Suprapubic skin (tissue), 4 donors: ENCODE measurements at places on chromosomes 3 and 15.

- no peak overlapping the region for H3K4me3 ChIP-seq
- peaks cover 21% of the 10 kb centered on the region for H3K4me1 ChIP-seq
- no peak for DNase-seq
- peaks cover 7% of the 10 kb centered on the region for H3K36me3 ChIP-seq
- H3K27me3 ChIP-seq: no peaks in the 10 kb centered on the region
Observed at GRCh38 chr3:16411441-16411840, 102.1 kb downstream of the RFTN1 start.

- no peak for DNase-seq
- no peaks in the 10 kb centered on the region for H3K27me3 ChIP-seq
- no peaks in the 10 kb centered on the region for H3K4me1 ChIP-seq
- no peak overlapping the region for H3K4me3 ChIP-seq
- no peak overlapping the region for H3K27ac ChIP-seq
Observed at GRCh38 chr3:142356818-142357217, 91.0 kb downstream of the XRN1 start.

DNA sequence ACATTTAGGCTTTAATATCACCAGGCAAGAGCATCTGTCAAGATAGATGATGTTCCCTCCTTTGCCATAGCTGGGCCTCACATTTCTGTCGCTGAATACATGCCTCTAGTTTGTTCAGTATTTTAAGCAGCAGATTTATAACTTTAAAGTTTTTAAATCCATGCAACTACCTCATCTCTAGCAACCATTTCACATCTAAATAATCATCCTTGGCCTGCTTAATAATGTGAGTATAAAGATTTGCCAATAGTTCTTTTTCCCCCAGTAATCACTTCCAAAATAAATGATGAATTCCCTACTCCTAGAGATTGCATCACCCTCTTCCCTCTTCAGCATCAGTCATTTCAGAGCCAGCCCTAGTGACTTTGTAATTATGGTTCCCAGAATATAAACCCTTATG is 36.2 kb upstream of the FILIP1L start:
- H3K27me3 ChIP-seq: no peaks in the 10 kb centered on the region
- peaks cover 12% of the 10 kb centered on the region for H3K4me1 ChIP-seq
- H3K4me3 ChIP-seq: no peak overlapping the region
- no peak for DNase-seq
- H3K36me3 ChIP-seq: peaks cover 4% of the 10 kb centered on the region
- H3K27ac ChIP-seq: peak overlapping the region; percentile 51

GRCh38 chr3:108322352-108322751 is 26.0 kb downstream of the HHLA2 start:
- H3K4me3 ChIP-seq: no peak overlapping the region
- no peak overlapping the region for H3K27ac ChIP-seq
- H3K27me3 ChIP-seq: no peaks in the 10 kb centered on the region
- H3K36me3 ChIP-seq: no peaks in the 10 kb centered on the region
- no peak for DNase-seq
- H3K4me1 ChIP-seq: peaks cover 11% of the 10 kb centered on the region

- peaks cover 3% of the 10 kb centered on the region for H3K27me3 ChIP-seq
- DNase-seq: peak; percentile 80
- H3K36me3 ChIP-seq: no peaks in the 10 kb centered on the region
- H3K4me3 ChIP-seq: peak within 1 kb of the TSS; percentile 62
Observed at GRCh38 chr3:196639483-196640296, at the start of gene NRROS. TSS of gene NRROS (plus strand) at chr3:196639694. CDS start at chr3:196654540, 14,846 bp downstream.

GRCh38 chr3:161672478-161672877 is 175.9 kb downstream of the OTOL1 start:
- H3K36me3 ChIP-seq: no peaks in the 10 kb centered on the region
- H3K4me3 ChIP-seq: no peak overlapping the region
- H3K27ac ChIP-seq: no peak overlapping the region
- H3K27me3 ChIP-seq: no peaks in the 10 kb centered on the region

- DNase-seq: no peak
- peaks cover 65% of the 10 kb centered on the region for H3K4me1 ChIP-seq
- no peak overlapping the region for H3K27ac ChIP-seq
Observed at GRCh38 chr3:177146646-177147045, 50.6 kb downstream of the TBL1XR1 start.

DNA sequence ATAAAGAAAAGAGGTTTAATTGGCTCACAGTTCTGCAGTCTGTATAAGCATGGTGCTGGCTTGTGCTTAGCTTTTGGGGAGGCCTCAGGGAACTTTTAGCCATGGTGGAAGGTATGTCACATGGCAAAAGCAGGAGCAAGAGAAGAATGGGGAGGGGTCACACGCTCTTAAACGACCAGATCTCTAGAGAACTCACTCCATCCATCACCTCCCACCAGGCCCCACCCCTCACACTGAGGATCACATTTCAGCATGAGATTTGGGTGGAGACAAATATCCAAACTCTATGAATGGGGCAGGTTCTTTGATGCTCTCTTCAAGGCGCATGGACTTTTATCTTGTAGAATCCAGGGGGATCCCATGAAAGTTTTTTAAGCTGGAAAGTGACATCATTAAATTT is 75.7 kb downstream of the ITPR1 start:
- H3K36me3 ChIP-seq: no peaks in the 10 kb centered on the region
- no peaks in the 10 kb centered on the region for H3K27me3 ChIP-seq
- no peaks in the 10 kb centered on the region for H3K4me1 ChIP-seq
- no peak overlapping the region for H3K4me3 ChIP-seq
- no peak for DNase-seq

DNA sequence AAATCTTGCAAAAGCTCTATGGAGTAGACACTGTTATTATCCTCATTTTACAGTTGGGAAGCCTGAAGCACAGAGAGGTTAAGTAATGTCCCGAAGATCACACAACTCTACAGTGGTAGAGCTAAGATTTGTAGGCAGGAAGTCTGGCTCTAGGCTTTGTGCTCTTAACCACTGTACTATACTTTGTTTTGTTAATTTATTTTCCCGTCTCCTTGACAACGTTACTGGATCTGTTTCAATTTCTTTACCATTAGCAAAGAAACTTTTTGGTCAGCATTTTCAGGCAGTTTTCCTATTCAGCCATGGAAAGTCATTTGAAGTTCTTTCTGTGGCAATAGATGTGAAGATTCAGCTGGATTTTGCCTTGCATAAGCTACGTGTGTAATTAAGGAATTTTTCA is 51.7 kb downstream of the OTOL1 start:
- no peaks in the 10 kb centered on the region for H3K4me1 ChIP-seq
- H3K27me3 ChIP-seq: no peaks in the 10 kb centered on the region
- no peaks in the 10 kb centered on the region for H3K36me3 ChIP-seq
- H3K4me3 ChIP-seq: no peak overlapping the region
- DNase-seq: no peak

DNA sequence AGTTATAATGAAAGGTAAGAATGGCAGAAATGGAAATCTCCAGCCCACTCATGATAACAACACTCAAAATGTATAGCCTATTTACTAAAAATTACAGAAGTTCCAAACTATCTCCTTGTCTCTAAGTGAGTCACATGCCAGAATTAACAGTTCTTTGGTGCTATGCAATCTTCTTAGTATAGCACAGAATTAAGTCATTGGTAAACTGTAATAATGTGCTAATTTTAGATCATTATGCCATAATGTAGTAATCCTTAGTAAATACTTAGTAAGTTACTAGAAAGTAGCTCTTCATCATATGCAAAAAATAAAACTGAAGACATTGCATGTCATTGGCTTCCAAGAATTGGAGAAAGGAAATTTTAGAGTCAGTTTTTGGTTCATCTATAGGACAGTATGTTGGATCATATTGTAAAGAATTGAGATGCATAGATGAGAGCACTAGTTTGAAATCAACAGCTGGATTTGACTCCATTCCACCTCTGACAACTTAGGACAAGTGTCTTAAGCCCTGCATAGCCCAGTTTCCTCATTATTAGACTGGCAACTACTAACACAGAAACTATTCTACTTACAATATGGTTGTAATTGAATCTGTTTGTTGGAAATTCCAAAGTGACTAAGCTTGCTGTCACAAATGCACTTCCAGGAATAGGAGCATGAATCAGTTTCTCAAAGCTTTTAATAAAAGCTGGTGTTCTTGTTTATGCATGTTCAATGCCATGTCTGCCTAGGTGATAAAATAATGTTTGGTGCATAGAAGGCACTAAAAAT is 40.1 kb upstream of the CD47 start:
- H3K36me3 ChIP-seq: no peaks in the 10 kb centered on the region
- peaks cover 32% of the 10 kb centered on the region for H3K4me1 ChIP-seq
- H3K27ac ChIP-seq: no peak overlapping the region
- H3K27me3 ChIP-seq: no peaks in the 10 kb centered on the region
- DNase-seq: no peak
- no peak overlapping the region for H3K4me3 ChIP-seq

GRCh38 chr3:30964612-30965011 is 70.2 kb upstream of the GADL1 start:
- DNase-seq: no peak
- H3K36me3 ChIP-seq: no peaks in the 10 kb centered on the region
- no peak overlapping the region for H3K4me3 ChIP-seq
- H3K27ac ChIP-seq: no peak overlapping the region
- no peaks in the 10 kb centered on the region for H3K27me3 ChIP-seq

- H3K4me1 ChIP-seq: no peaks in the 10 kb centered on the region
- no peak overlapping the region for H3K4me3 ChIP-seq
- no peaks in the 10 kb centered on the region for H3K27me3 ChIP-seq
- no peak overlapping the region for H3K27ac ChIP-seq
- no peak for DNase-seq
Observed at GRCh38 chr15:85044251-85044853, 62.7 kb downstream of the PDE8A start.

DNA sequence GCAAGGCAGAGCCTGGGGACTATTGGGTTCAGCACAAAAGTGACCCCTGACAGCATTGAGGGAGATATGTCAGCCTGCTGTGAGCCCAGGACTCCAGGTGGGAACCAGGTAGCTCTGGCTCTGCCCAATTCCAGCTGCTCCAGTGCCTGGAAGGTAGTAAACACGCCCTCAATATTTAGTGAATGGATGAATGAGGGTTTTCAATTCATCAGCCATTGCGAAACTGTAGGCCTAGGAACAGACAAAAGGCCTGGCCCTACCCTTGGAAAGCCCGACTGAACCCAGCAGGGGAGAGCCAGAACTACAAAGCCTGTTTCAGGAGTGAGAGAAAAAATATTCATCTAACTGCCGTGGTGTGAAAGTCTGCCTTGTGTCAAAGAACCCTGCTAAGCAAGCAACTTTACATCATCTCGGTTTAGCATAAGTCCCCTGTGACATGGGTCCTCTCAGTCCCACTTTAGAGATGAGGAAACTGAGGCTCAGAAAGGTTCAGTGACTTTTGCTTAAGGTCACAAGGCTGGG is 8.1 kb upstream of the CSK start:
- H3K36me3 ChIP-seq: no peaks in the 10 kb centered on the region
- no peak for DNase-seq
- no peak overlapping the region for H3K4me3 ChIP-seq
- peaks cover 38% of the 10 kb centered on the region for H3K4me1 ChIP-seq

- no peaks in the 10 kb centered on the region for H3K36me3 ChIP-seq
- peaks cover 10% of the 10 kb centered on the region for H3K27me3 ChIP-seq
- DNase-seq: no peak
- peaks cover 4% of the 10 kb centered on the region for H3K4me1 ChIP-seq
- peak overlapping the region; percentile 37 for H3K4me3 ChIP-seq
Observed at GRCh38 chr3:169241991-169242707, 421.4 kb downstream of the MECOM start.

DNA sequence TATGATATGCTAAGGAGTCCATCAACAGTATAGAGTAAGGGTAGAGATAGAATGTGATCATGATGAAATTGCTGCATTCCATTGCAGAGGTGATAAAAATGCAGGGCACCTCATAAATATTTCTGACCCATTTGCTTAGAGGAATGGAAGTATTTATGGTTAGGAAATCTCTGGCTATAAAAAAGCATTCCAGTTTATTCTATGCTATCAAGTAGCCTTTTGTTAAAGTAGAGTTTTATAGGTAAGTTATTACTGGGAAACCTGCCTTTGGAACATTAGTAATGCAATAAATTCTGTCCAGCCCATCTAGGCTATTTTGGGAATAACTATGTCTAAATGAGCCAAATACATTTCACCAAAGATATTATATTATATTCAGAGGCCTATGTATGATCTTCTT is 19.8 kb upstream of the STRIT1 start:
- H3K4me3 ChIP-seq: no peak overlapping the region
- no peaks in the 10 kb centered on the region for H3K4me1 ChIP-seq
- H3K27ac ChIP-seq: no peak overlapping the region
- no peak for DNase-seq

DNA sequence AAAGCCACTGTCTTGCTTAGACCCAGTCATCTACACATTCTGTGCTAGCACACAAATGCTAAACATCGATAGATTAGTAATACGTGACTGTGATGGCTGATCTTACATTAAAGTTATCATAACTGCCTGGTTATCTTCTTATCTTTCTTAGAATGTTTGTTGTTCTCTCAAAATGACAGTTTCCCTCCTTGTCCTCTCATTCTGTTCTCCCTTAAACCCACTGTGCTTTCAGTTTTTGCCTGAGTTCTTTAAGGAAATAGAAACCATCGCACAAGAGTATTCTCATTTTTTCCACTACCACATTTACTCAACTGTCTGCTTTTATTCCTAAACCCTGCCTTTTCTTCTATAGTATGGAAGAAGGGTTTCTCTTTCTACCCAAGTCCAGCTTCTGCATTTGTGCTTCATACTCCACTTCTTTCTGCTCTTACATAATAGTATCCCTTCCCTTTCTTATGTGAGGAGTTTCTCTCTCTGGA is 17.1 kb downstream of the STX19 start:
- H3K36me3 ChIP-seq: peaks cover 5% of the 10 kb centered on the region
- H3K27me3 ChIP-seq: no peaks in the 10 kb centered on the region
- H3K4me1 ChIP-seq: no peaks in the 10 kb centered on the region
- no peak for DNase-seq
- no peak overlapping the region for H3K27ac ChIP-seq

DNA sequence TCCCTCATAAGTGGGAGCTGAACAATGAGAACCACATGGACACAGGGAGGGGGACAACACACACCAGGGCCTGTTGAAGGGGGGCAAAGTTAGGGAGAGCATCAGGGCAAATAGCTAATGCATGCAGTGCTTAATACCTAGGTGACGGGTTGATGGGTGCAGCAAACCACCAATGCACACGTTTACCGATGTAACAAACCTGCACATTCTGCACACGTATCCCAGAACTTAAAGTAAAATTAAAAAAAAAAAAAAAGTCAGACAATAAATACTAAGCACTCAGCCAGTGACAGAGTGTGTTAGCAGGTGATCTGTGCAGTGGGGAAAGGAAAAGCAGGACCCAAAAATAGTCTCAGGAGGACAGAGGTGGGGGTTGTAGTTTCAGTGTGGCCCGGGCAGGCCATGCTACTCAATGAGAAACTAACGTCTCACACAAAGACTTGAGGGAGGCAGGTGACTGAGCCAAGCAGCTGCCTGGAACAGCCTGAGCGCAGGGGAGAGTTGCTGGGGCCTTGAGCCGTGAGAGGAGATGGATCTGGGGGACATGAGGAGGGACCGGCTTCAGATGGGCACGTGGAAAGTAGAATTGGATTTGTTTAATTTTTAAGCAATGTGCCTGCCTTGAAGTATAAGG is 18.4 kb downstream of the ANKDD1A start:
- H3K27ac ChIP-seq: no peak overlapping the region
- no peaks in the 10 kb centered on the region for H3K4me1 ChIP-seq
- no peaks in the 10 kb centered on the region for H3K27me3 ChIP-seq
- no peak overlapping the region for H3K4me3 ChIP-seq
- H3K36me3 ChIP-seq: peaks cover 8% of the 10 kb centered on the region
